ENCODE measurements at places on chromosomes 6 and 20. TPM values are rescaled to one million over a fixed set of nuclear protein-coding genes. Genes with fewer than 3 reads are reported as not detected.

BLCAP gene
- total RNA-seq, result 57.5 TPM

HSPA12B gene
- total RNA-seq, result not detected

TMEM217 gene
- total RNA-seq, result 0.78 TPM

NMBR gene
- not detected for total RNA-seq

GRCh38 chr6:37359039-37359438 is 5.3 kb downstream of the RNF8 start:
- no peak for DNase-seq

DNA sequence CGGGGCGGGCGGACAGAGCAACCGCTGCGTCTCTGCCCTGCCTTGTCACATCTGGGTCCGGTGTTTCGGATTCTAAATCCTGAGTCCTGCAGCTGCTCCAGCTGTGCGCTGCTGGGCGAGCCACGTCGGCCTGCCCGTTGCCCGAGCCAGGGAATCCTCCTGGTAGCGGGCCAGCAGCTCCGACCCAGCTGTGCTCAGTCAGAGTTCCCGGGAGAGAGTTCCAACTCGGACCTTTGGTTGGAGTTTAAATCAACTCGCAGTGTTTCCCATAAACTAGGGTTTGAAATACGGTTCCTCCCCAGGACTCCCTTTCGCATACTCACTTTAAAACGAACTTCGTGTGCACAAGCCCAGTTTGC is 315 bp upstream of the PDE10A start:
- DNase-seq, result peak; percentile 56

DNA sequence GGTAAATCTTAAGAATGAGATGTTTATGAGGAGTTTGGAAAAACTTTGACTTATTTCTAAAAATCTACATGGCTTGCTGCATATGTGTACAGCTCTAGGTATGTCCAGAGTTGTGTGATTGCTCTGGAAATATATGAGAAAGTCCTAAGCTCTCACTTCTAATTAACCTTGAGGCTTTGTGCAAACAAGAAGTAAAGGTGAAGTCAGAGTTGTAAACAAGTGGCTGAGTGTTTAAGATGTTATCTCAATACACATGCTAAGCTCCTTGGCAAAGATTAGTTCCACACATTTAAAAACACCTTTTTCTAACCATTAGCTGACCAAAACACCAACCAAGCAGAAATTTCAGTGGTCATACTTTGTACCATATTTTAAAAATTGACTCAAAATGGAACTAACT is 684.2 kb downstream of the HTR1B start:
- no peak for DNase-seq

DNA sequence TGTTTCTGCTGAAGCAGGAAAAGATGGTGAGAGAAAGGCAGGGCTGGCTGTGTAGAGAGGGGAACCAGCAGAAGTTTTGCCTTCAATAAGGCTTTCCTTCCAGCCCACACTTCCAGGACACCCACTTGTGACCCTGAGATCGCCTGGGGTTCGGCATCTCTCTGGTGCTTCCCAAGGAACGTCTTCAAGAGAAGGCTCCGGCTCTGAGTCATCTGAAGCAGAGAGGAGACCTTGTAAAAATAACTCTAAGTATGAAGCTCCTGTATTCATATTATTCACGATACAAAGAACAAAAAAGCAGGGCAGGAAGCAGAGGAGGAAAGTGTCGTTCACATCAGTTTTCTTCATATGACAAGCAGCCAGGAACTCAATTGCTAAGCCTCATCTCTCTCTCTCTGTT is 95.4 kb upstream of the MRPS10 start:
- peak; percentile 71 for DNase-seq

Data from RPMI7951 (cell line).